Renal cortex interstitium (tissue), 15 donors: ENCODE measurements at places on chromosomes 5 and 9.

GRCh38 chr5:40757400-40757799, 1.6 kb upstream of the TTC33 start:
- DNase-seq = no peak

DNA sequence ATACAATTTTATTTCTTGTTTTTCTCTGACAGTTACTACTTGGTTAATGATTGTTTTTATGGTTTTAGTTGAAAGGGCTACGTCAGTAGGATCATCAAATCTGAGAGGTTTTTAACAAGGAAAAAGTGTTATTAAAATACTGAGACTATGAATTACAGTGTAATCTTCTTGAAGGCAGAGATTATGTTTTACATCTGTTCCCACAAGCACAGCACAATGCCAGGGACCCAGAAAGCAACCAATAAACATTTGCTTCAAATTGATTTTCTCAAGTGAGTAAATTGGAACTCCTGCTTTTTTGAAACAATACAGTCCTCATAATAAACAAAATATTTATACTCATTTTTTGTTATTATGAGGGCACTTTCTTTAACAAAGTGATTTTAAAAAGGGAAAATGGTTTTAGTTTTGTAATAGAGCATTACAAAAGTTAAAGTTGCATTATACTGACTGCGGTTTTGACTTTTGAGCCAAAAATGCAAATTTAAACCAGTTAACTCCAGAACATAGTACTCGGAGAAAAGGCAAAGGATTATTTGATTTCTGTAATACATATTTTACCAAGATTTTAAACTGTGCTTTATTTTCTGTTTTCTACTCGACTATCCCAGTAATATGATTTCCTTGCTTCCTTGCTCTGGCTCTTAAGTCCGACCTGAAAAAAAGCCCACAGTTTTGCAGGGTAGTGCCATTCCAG, 176.9 kb downstream of the GDNF start:
- DNase-seq = no peak

DNA sequence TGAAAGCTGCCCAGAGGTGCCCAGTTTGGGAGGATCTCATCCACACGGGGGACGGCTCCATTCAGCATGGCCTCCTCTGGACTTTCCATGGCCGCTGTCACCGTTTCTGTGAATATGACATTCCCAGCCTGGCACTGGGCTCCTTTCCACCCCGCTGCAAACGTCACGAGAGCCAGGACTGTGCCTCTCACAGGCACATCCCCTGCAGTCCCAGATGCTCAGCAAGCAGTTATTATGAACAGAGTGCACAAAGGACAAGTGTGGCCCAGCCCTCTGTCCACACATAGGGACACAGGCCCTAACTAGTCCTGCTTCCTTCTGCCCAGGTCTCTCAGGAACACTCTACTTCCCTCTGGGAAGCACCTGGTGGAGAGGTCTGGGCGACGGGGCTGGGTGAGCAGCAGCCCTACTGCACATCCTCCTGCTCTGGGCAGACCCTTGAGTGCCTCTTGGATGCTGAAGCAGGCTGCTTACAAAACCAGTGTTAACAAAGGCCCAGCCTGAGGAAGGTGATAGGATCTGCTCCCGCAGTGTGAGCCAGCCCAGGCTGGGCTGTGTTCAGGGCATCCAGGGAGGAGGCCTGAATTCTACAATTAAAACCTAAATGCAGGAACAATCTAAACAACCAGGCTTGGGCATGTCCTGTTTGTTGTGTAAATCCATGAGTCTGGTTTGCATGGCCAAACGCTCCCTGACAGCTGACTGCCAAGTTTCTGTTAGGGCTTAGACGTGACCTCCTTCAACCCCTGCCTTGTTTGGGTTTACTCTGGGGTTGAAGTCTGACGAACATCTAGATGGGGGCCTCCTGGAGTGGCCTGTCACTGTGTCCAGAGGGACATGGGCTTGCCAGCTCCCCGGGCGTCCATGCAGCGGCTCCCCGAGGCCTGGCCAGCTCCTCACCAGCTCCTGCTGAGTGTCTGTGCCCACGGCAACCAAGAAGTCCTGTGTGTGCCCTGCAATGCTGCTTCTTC, 269.8 kb downstream of the GADD45G start:
- no peak for DNase-seq

DNA sequence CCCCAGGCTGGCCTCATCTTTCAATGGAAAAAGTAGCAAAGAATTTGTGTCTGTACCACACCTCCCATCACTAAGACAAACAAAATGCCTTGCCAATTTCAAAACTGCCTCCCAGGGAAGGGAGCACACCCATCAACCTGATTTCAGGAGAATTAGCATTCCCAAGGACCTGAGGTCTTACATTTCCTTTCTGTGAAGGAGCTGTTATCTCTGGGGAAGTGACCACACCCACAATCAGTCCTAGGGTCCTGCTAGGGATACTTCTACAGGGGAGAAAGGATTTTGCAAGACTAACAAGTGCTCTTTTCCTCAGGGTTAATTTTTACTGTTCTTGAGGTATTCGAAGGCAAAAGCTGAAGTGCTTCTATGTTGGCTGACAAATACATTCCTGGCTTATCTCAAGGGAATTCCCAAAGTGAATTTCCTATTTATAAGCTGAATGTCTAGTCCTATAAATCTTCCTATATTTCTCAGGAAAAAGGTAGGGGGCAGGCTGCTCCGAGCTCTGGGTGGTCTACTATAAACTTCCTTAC, 97.4 kb upstream of the ITGA1 start:
- DNase-seq = no peak

GRCh38 chr5:31809050-31809870, 170.3 kb downstream of the PDZD2 start:
- no peak for DNase-seq

- no peak for DNase-seq
Measured at GRCh38 chr9:133576031-133576874, 32.9 kb downstream of the FAM163B start.

GRCh38 chr9:124532897-124533296, 25.7 kb upstream of the NR5A1 start:
- no peak for DNase-seq

DNA sequence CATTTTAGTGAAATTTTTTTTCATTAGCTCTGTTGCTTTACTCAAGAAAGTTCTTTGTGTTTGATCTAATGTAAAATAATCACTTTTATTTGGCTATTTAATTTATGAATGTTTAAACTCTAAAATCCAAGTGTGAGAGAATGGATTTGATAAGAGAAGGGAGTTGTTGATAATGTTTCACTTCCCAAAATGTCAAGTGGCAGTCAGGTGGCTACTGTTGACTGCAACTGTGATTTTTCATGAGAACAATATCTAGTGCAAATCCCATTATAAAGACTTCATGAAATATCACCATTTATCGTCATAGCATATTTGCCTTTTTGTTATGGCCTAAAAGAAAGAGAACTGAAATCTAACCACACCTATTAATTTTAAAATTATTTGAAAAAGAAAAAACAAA, 118.3 kb upstream of the SNX2 start:
- no peak for DNase-seq
